Lung microvascular endothelial cell (primary cell): ENCODE measurements at places on chromosomes 5 and 9. TPM values are rescaled to one million over a fixed set of nuclear protein-coding genes. Genes with fewer than 3 reads are reported as not detected.

GRCh38 chr5:135740475-135740874 is 94.0 kb upstream of the SLC25A48 start:
- no peak for DNase-seq

GRCh38 chr9:86454701-86455615 is 100.7 kb upstream of the TUT7 start:
- DNase-seq, result no peak

DNA sequence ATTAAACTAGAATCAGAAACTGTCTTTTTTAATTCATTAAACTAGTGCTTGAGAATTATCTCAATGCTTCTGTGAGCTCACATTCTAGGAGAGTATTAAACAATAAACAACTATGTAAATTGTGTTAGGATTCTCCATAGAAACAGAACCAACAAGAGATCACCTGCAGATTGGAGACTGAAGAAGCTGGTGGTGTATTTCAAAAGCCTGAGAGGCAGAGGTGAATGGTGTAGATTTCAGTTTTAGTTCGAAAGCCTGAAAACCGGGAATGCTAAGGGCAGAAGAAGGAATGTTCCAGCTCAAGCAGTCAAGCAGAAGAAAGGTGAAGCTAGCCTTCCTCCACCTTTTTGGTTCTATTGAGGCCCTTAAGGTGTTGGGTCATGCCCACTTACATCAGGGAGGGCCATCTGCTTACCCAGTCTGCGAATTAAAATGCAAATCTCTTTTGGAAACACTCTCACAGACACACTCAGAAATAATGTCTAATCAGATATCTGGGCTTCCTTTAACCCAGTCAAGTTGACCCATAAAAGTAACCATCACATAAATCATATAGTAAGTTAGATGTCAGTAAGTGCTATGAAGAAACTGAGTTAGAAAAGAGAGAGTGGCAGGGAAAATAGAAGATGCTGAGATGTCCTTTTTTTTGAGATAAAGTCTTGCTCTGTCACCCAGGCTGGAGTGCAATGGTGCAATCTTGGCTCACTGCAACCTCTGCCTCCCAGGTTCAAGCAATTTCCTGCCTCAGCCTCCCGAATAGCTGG is 291.5 kb downstream of the ARRDC3 start:
- no peak for DNase-seq

SEMA5A gene
- total RNA-seq, result under 0.01 and 0.44 TPM in 2 replicates

DNA sequence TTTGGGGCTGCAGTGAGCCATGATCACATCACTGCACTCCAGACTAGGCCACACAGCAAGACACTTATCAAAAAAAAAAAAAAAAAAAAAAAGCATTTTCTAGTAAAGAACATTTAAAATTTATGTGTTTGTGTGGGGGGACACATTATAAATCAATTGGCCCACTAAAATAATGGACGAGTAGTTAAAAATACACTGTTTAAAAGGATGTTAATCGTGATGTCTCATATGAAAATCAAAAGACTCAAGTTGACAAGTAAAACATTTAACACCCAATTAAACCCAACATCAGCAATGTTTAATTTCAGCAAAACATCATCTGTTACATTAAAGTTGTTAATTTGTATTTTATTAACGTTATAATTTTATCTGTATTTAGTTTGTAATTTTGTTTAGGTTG is 152.3 kb downstream of the MAPKAP1 start:
- DNase-seq, result no peak

DNA sequence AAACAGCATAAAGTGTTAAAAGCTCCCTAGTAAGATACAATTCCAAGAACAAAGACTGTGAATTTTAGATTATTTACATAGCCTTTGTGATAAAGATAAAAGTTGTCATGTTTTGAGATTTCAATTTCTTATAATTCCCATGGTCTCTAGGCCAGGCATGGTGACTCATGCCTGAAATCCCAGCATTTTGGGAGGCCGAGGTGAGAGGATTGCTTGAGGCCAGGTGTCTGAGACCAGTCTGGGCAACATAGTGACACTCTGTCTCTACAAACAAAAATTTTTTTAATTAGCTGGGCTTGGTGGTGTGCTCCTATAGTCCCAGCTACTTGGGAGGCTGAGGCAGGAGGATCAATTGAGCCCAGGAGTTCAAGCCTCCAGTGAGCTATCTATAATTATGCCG is 48.1 kb downstream of the BDP1 start:
- DNase-seq, result no peak

- peak; percentile 14 for DNase-seq
Observed at GRCh38 chr9:33498387-33498786, 24.7 kb upstream of the NOL6 start.

LARP1 gene
- total RNA-seq, result 26.8 and 33.7 TPM in 2 replicates

EXOSC3 gene
- total RNA-seq, result 19.6 and 28.6 TPM in 2 replicates

GRCh38 chr5:63916786-63917185 is 45.5 kb downstream of the HTR1A start:
- DNase-seq, result no peak

DNA sequence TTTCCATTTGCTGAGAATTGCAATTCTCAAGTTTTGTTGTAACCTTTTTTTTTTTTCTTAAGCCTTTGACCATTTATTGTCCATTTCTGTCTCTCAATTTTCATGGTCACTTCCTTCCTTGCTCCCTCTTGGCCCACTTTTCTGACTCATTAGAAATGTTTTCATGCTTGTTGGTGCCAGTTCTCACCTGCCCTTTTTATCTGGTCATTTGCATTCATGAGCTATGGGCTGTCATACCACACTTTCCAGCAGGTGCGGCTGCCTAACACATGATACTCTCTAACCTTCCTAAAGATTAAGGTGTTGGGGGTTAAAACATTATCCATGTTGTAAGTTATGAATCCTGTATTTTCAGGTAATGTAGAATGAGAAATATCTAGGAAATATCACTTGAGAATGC is 150.5 kb upstream of the TLX3 start:
- DNase-seq, result no peak

- no peak for DNase-seq
Observed at GRCh38 chr5:86175224-86175623, 442.5 kb upstream of the COX7C start.

SELENOP gene
- total RNA-seq, result 51.4 and 175 TPM in 2 replicates

GRCh38 chr9:125908136-125908535 is 161.0 kb downstream of the PBX3 start:
- no peak for DNase-seq

DNA sequence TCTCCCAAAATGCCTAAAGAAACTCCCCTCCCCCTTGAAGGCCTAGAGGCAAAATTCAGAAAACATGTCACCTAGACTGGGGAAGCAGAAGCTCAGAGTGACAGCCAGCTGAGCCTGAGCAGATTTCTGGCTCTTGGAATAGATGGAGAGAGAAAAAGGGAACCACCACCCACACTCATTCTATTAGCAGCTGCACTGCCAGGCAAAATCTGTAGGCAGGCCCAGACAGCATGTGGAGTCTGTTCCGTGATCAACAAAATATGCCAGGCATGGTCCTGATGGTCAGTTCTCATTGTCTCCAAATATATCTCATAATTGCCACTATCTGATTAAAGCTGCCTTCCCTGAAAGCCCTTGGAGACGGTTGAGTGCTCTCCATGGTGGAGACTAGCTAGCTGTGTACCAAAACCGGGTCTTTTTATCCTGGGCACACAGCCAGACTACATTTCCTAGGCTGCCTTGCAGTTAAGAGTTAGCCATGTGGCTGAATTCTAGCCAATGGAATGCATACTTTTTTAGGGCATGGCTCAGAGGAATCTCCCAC is 131.7 kb upstream of the GPR151 start:
- DNase-seq, result no peak

GRCh38 chr9:130444565-130445221 is at the start of gene ASS1:
TSS of gene ASS1 (plus strand) at chr9:130444961. CDS start at chr9:130452229, 7,268 bp downstream.
- peak; percentile 18 for DNase-seq

PDE6A gene
- under 0.01 TPM in 1 of 2 replicates, not detected in the other for total RNA-seq

DNA sequence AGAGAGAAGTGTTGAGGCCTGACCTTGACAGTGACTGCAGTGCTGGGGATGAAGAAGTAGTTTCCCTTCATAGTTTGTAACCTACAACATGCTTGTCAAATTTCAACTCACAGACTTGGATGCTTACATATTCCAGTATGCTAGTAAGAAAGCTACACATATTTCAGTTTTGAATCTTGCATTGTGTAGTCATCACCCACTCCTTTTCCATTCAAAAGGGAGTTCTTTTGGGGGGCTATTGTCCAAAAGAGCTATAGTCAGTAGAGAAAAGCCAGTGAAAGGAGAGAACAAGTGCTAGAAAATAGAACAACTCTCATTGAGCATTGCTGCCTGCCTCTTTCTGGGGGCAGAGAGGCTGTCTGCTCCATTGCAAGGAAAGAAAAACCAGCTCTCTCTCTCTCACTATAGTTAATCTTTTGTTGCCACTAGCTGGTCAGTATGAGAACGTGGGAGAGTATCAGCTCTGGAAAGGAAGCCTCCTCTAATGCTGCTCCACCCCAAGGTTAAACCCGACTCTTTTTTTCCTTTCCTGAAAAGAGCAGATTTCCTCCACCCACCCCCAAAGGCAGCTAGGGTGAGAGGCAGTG is 7.3 kb downstream of the ASTN2 start:
- no peak for DNase-seq

DNA sequence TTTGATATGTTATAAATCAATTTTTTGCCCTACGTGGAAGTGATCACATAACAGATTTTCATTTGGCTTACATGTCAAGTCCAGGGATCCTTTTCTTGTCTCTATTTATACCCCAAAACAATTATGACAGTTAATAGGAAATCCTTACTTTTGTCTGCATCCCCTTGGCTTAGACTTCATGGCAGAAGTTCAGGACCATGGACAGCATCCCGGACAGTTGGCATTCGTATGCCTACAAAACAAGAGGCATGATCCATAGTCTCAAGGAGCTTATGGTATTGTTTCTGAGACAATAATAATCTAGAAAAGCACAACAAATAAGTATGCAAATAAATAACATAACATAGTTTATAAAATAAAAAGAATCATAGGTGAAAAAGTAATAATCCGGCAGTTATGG is 214.3 kb upstream of the GRIA1 start:
- DNase-seq, result peak; percentile 26

DNA sequence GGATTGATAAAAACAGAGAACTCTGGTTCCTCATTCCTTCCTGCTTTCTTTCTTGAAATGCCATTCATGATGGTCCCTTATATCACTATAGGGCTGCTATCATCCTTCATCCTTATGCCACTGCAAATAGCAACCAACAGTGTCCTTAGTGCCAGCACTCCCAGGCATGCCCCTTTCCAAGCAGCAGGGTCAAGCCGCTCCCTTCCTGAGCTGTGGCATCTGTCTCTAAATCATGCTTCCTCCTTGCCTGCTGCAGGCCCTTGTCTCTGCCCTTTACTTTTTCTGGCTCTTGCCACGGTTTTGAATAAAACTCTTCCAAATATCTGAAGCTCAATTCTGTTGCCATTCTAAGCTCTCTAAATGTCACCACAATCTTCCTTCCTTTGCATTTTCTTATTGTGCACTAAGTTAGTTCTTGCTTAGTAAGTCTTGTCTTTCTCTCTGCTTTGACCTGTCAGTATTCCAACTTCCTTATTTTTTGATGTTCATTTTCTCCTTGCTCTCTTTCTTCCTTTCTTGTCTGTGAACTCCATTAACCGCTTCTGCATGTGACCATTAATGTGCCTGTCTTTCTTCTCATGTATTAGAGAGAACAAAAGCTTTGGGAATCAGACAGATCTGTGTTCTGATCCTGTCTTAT is 19.9 kb downstream of the TLR4 start:
- no peak for DNase-seq

- no peak for DNase-seq
Observed at GRCh38 chr5:82922086-82922734, 155.0 kb downstream of the TMEM167A start.

KIF4B gene
- 0.40 and 0.44 TPM in 2 replicates for total RNA-seq

GRCh38 chr5:93635991-93636390 is 53.0 kb downstream of the NR2F1 start:
- no peak for DNase-seq

APBA1 gene
- 6.2 and 9.4 TPM in 2 replicates for total RNA-seq

DNA sequence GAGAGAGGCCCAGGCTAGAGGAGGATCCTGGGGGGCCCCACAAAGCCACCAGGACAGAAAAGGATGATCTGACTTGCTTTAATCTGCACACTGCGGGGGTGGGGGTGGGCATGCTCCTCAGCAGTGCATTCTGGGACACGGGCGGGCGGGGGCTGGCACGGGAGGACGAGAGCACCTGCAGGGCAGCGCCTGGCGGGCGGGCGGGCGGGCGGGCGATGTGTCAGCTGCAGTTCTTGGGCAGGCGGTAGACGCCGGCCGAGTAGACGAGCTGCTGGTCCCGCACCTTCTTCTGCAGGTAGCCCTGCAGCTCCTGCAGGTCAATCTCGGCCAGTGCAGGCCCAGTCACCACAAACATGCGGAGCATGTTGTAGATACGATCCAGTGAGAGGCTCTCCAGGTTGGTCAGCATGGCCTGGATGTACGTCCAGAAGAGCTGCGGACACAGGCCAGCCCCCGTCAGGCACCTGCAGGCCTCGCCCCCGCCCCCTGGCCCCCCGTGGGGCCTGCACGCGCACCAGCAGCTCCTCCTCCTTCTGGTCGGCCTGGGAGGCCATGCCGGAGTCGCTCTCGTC is 3.0 kb upstream of the TMEM210 start:
- no peak for DNase-seq

ADAMTS6 gene
- 30.9 and 52.2 TPM in 2 replicates for total RNA-seq

PLPP7 gene
- total RNA-seq, result 1.5 and 2.0 TPM in 2 replicates
